Germinal center (tissue), 1 donor: ENCODE measurements at places on chromosomes 5 and 9.

GRCh38 chr9:88712484-88712883 is 177.5 kb downstream of the NXNL2 start:
- no peak for DNase-seq

GRCh38 chr5:107127878-107128277 is 542.9 kb downstream of the EFNA5 start:
- DNase-seq, result no peak

DNA sequence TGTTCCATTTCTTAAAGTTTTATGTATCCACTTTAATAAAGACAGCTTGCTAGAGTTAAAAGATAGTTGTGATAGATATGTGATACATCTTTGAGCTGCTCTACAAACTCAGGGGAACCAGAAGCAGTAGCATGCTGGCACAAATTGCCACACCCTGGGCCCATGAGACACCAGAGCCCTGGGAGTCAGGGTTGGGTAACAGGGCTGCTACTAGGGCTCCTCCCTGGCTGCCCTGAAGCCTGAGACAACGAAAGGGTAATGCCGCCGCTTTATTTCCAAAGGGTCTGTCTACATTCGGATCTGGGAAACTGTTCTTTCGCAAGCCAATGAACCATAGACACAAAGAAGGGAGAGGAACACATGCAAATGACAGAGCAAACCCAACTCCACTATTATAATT is 29.2 kb downstream of the PTPN3 start:
- no peak for DNase-seq

DNA sequence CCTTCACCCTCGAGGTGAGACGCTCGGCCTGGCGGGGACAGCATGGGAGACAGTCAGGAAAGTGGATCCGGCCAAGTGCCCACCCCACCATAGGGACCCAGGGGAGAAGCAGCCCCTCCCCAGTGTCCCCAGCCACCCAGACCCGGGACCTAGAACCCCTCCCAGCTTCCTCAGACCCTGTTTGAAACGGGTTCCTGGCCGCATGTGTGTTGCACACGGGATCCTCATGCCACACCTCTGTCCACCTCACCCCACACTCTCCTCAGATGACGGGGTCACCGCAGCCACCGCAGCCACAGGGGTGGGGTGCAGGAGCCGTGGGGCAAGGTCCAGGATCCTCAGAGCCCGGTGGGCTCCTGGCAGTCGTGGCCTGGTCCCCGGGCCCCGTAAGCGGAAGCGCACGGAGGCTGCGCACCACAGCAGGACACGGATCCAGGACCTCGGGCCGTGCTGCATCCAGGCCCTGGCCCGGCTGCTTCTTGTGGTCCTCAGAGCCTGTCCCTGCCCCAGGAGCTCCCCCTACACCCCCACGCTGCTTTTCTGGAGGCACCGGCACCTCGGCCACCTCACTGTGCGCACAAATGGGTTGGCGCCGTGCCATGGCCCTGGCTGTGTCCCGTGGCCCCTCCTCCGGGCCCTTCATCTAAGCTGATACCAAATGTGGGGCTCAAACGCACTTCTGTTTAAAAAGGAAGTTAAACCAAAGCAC is 15.3 kb downstream of the TERT start:
- DNase-seq, result no peak

DNA sequence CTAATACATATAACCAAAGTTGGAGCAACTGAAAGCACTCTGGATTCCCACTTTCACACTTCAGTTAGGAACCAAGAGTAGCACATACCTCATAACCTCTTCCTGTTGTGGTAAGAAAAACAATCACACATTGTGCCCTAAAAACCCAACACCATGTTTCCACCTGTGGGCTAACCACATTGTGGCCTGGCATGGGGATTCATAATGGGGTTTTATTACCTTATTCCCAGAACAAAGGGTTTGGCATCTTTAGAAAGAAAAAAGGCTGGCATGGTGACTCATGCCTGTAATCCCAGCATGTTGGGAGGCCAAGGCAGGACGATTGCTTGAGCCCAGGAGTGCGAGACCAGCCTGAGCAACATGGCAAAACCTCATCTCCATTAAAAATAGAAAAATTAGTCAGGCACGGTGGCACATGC is 60.6 kb downstream of the HSD17B3 start:
- DNase-seq, result no peak

GRCh38 chr5:6365977-6366590 is 12.3 kb downstream of the MED10 start:
- peak; percentile 15 for DNase-seq

DNA sequence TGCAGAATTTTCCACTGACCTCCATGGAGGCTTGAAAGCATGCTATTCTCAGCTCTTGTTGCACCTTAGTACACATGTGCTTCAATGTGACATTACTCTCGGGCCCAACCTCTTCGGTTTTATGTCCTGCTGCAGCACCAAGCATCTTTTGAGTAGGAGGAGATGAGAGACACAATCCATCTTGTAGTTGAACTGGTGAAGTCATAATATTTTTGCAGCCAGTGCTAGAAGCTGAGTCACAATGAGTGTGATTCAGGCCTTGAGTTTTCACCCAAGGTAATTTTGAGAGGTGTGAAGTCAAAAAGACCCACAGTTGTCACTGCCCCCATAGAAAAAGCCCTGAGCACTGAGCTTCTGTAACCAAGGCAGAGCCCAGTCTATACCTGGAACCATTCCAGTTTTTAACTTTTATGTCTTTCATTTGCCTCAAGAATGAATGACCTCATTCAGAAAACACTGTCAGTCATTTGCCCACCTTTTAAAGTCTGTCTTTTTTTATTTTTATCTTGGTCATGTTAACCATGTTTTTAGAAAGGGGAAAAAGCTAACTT is 117.7 kb downstream of the ZNF462 start:
- DNase-seq, result no peak

- no peak for DNase-seq
These were observed 3.6 kb downstream of the ITGA1 start for GRCh38 chr5:52791366-52791765.

GRCh38 chr5:27083449-27084415 is 45.3 kb upstream of the CDH9 start:
- DNase-seq, result no peak

GRCh38 chr5:112795944-112796678 is 58.4 kb downstream of the APC start:
- DNase-seq, result peak; percentile 33

DNA sequence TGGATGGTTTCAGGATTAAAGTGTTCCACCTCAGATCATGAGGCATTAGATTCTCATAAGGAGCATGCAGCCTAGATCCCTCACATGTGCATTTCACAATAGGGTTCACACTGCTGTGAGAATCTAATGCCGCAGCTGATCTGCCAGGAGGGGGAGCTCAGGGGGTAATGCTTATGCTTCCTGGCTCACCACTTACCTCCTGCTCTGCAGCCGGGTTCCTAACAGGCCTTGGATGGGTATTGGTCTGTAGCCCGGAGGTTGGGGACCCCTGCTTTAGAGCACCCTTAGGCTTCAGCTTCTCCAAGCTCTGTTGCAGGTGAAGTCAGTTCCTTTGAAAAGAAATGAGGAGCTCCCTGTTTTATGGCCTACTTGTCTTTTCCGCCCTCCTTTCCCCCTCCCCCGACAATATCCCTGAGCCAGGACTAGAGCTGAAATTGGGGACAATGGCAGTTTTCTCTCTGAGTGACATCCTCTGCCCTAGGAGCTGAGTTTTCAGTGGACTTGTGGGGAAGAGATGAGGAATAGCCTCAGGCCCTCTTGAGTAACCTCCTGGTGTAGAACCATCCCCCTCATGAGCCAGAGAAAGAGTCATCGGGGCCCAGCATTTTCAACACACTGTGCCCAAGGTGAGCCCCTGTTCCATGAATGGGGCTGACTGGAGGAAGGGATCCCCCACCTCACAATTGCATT is 16.2 kb upstream of the MAT2B start:
- DNase-seq, result no peak

DNA sequence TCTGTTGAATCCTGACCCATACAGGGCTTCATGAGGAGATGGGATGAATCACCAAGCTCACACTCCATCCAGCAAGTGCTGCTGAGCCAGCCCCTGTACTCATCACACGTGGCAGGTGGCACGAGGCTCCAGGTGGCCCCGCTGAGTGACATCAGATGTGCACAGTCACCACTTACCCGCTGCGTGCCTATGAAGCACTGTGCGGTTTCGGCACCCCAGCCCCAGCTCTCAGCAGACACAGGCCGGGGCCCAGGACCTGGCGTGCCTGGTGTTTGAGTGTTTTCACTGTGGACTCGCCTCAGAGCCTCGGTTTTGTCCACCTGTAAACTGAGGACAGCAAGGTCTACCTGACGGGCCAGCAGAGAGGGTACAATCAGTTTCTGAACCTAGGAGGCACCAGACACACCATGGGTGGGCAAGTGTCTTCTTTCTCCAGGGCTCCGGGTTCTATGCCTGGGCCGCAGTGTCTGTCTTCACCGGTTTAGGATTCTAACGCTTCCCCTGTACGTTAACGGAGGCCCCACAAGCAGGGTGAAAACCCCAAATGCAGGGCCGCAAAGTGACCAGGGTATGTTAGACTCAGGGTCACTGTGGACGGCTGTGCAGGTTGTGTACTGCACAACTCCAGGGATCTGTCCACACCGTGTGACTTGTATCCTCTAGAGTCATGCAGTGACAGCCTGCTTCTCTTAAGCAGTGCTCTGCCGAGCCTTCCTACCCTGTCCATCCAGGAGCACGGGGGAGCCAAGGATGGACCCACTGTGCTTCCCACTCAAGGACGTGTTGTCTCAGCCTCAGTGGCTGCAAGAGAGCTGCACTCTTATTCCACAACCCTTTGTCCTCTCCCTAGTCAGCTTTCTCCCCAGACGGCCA is 44.3 kb upstream of the COL5A1 start:
- no peak for DNase-seq

- peak; percentile 73 for DNase-seq
These were observed 31.7 kb upstream of the GRHPR start for GRCh38 chr9:37390759-37391158.

- no peak for DNase-seq
These were observed 744.6 kb downstream of the BRINP1 start for GRCh38 chr9:118624608-118625007.

GRCh38 chr5:15533129-15533893 is 33.3 kb downstream of the FBXL7 start:
- DNase-seq, result no peak

GRCh38 chr5:107808671-107809137 is 138.0 kb upstream of the EFNA5 start:
- no peak for DNase-seq

DNA sequence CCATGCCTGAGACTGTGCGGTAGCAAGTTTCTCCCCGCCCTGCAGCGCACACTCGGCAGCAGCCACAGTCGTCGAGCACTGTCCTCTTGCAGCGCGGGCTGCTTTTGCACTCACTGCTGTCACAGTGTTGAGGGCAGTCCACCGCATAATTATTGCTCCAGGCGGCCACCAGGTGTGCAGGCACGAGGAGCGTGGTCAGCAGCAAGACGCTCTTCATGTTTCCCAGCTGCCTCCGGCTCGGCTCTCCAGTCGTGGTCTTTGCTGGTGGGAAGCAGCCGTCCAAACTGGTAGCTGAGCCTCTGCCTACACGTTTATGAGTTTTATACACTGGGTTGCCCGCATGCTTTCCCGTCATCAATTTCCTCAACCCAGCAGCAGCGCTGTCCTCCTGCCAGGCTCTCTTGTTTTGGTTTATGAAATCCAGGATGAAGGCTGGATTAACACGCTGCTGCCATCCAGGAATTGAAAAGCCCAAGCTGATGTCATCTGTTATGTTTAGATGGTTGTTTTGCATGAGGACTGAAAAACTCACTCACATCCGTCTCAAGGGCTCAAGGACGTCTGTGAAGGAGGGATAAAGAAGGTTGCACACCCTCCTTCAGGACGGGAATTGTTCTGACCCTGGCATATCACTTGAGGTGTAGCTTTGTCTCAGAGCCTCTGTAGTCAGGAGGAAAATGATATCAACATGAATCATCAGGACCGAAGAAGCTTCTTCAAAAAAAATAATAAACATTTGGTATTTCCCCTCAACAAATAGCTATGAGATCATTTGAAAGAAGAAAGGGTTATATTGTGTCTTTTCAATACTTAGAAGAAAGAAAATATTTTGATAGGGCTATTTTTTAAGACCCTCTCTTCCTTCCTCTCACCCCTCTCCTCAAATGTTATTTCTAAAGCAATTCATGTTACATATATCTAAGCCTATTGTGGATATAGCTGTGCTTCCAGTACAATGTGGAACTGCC is at the start of gene ESM1:
ESM1 (minus strand) TSS at position 293 of the 968 bp plus-strand sequence; CDS start at position 217, 76 bp downstream.
- no peak for DNase-seq

DNA sequence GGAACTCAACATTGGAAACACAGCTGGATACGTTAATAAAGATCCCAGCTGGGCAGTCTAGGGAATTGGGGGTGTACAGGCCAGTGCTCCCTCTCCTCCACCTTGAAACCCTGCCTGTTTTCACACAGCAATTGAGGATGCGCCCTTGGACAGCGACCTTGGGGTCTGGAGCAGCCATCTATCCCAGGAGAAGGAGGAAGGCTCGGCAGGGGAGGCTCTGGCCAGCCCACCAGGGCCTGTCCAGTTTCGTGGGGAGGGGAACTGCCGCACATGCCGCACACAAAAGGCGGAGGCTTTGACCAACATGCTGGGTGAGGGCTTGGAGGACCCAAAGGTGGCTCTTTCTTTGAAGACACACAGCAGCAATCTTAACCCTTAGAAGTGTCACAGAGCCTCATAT is 1.4 kb downstream of the COL23A1 start:
- no peak for DNase-seq

DNA sequence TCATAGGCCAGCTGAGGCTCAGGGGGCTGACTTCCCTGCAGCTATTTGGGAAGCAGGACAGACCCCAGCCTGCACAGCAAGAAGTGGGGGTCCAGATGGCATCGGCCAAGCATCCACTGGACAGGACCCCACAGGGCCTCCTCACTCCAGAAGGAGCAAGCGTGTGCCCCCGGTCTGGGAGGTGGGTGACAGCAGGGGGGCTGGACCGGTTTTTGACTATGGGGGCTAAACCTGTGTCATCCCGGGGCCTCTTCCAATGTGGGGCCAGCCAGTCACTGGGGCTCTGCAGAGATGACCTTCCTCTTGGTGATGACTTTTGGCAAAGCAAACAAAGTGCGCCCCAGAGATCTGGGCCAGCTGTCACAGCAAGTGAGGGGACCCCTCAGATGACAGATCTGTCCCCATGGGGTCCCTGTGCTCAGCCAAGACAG is 163.9 kb downstream of the OLFM1 start:
- no peak for DNase-seq

DNA sequence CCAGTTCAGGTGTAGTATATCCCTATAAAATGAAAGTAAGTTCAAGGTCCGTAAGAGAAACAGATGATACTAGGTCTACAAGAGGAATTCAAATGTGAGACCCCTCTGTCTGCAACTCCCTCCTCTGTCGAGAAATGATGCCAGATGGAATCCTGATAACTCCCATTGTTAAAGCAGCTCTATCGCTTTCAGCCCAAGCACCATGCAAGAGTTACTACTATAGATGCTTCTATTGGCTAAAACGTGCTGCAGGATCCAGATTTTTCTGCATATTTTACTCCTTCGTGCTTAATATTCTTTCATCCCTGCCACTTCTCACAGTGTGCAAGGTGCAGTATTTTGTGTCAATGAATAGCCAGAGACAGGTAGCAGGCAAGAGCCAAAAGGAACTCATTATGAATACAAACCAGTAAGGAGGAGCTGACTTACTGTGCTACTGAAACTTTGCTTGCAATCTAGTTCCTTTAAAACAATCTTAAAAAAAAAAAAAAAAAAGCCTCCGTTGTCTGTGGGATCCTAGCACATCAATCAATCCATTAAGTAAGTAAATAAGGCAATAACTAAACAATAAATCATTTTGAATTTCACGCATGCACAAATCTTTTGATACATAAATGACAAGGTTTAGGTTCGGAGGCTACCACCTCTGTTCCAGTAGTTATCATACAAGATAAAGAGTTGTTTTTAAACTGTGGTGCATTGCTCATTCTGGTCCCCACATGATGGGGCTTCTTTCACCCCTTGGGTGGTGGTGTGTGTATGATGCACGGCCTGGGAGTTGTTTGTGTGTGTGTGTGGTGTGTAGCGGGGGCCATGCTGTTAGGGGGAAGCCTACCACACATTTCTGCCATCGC is 151.1 kb upstream of the MPDZ start:
- no peak for DNase-seq
